ENCODE measurements at places on chromosomes 12 and 14.

- no peak for DNase-seq
Measured at GRCh38 chr12:53096089-53096741, 1.3 kb upstream of the IGFBP6 start.

GRCh38 chr12:91690531-91690930, 455.1 kb downstream of the BTG1 start:
- DNase-seq = no peak

- no peak for DNase-seq
Measured at GRCh38 chr12:114174326-114174725, 208.2 kb upstream of the RBM19 start.

- no peak for DNase-seq
Measured at GRCh38 chr14:68784978-68785533, 7.8 kb downstream of the ZFP36L1 start.

GRCh38 chr12:78340406-78340805, 509.7 kb downstream of the NAV3 start:
- no peak for DNase-seq

DNA sequence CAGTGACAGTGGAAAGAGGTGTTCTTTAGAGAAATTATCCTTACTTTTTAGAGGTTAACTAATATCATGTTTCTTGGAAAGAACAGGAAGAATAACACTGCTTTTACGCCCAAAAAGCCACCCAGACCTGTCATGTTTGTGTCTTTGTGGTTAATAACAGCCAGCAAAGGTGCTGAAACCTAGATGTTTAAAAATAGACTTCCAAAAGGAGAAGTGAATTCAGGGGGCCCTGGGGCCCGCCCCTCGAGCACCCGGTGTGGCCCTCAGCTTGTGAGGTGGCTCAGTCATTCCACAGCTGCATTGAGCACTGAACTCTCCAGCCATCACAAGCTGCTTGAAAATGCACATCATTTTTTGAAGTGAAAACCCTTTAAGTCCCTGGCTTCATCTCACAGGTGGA, 20.8 kb upstream of the AMN start:
- no peak for DNase-seq

DNA sequence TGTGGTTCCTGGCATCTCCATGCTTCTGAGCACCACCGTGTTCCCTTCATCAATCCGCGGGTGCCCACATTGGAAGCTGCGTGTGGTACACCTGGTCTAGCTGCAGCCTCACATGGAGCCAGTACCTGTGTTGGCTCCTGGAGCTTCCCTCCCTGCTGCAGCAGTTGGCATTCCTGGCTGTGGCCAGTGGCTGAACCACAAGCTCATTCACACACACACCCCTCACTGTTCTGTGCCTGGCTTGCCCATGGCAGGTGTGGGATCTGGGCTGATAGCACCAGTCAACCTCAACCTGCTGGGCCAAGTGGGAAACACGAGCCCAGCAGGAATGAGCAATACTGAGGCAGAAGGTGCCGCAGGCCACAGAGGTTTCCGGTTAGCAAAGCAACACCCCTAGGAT, 256.2 kb upstream of the LRFN5 start:
- DNase-seq = no peak

- DNase-seq = no peak
Measured at GRCh38 chr12:26100666-26101349, 24.0 kb downstream of the BHLHE41 start.

DNA sequence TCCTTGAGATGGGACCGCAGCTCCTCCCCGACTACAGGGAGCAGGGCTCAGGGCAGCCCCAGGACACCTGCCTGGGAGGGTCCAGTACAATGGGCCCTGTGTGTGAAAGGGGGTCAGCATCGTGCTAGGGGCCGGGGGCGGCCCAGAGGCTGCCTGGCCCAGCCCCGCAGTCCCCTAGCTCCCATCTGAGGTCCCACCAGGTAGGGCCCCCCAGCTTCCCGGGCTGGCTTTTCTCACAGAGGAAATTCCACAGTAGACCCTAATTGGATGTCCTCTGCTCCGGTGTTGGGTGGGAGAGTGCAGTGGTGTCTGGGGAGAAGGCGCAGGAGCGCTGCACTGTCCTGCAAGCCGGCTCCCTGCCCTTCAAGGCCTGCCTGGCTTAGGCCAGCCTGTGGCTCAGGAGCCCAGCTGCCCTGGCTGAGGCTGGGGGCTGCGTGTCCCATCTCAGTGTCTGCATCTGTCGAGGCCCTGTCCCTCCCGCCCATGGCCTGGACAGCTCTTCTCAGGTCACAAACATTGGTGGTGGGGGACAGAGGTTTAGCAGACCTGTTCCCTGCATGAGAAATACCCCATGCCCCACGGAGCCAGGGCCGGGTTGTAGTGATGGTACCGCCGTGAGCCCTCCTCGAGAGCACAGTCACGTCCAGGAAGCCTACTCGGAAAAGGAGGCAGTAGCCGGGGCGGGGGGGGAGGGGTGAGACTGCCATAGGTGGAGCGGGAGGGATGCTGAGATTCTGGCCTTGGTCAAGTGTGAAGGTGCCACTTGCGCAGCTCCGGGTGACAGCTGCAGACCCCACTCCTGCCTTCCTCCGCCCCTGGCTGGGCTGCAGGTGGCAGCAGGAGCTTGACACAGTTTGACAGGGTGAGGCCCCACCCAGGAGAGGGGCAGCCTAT, 11.6 kb downstream of the HIP1R start:
- DNase-seq = no peak

DNA sequence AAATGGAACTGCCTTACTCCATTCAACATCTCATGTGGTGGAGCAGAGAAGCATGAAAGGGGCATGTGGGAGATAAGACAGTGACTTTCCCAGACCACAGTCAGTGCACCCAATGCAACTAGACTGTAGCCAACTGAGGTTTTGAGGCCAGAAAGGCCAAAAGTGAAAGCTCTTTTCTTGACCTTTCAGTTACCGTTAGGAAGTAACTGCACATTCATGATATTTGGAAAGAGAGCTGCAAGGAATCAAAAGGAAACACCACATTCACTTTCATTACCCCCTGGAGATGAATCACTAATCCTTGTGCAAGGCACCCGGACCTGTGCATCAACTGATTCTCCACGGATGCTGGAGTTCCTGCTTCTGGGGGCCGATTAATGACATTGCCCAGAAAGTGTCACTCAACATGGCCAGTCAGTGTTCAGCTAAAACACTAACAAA, 72.9 kb upstream of the ELK3 start:
- DNase-seq = no peak

All from keratinocyte (primary cell).